ENCODE measurements at places on chromosomes 7 and 10. TPM values are rescaled to one million over a fixed set of nuclear protein-coding genes. Genes with fewer than 3 reads are reported as not detected.

BTRC gene
- 10.5 TPM for total RNA-seq

GRCh38 chr10:113899952-113900598 lies 45.6 kb downstream of the NHLRC2 start:
- H3K27me3 ChIP-seq, result no peaks in the 10 kb centered on the region
- no peak overlapping the region for H3K4me3 ChIP-seq

- no peaks in the 10 kb centered on the region for H3K36me3 ChIP-seq
- H3K4me1 ChIP-seq, result no peaks in the 10 kb centered on the region
- no peaks in the 10 kb centered on the region for H3K27me3 ChIP-seq
- no peak overlapping the region for H3K27ac ChIP-seq
- H3K4me3 ChIP-seq, result no peak overlapping the region
These were observed 133.6 kb upstream of the GDF10 start for GRCh38 chr10:47166405-47166777.

GRCh38 chr10:26681076-26681475 lies 16.4 kb upstream of the PDSS1 start:
- no peaks in the 10 kb centered on the region for H3K27me3 ChIP-seq
- H3K36me3 ChIP-seq, result no peaks in the 10 kb centered on the region
- H3K4me3 ChIP-seq, result no peak overlapping the region
- H3K27ac ChIP-seq, result no peak overlapping the region

GRCh38 chr7:20449176-20449575 lies 118.5 kb downstream of the ITGB8 start:
- no peaks in the 10 kb centered on the region for H3K27me3 ChIP-seq
- H3K4me1 ChIP-seq, result no peaks in the 10 kb centered on the region
- DNase-seq, result no peak
- no peak overlapping the region for H3K4me3 ChIP-seq

SSC4D gene
- total RNA-seq, result 0.45 TPM

TRIL gene
- total RNA-seq, result 1.1 TPM

SLC25A13 gene
- total RNA-seq, result 45.2 TPM

DNA sequence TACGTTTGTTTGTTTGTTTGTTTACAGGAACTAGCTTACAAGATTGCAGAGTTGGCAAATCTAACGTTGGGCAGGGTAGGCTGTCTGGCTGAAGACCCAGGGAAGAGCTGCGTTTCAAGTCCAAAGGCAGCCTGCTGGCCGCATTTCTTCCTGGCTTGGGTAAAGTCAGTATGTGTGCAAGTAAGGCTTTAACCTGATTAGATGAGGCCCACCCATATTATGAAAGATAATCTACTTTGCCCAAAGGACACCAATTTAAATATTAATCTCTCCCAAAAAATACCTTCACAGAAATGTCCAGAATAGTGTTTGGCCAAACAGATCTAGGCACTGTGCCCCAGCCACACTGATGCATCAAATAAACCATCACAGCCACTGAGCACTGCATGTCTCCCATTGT lies 228.9 kb upstream of the HABP2 start:
- no peak for DNase-seq
- H3K27me3 ChIP-seq, result no peaks in the 10 kb centered on the region
- no peak overlapping the region for H3K27ac ChIP-seq
- H3K4me3 ChIP-seq, result no peak overlapping the region
- H3K36me3 ChIP-seq, result no peaks in the 10 kb centered on the region
- H3K4me1 ChIP-seq, result no peaks in the 10 kb centered on the region

GRCh38 chr7:26065652-26066051 lies 86.3 kb upstream of the NFE2L3 start:
- DNase-seq, result no peak
- H3K36me3 ChIP-seq, result no peaks in the 10 kb centered on the region
- no peaks in the 10 kb centered on the region for H3K4me1 ChIP-seq
- no peaks in the 10 kb centered on the region for H3K27me3 ChIP-seq

NPC1L1 gene
- total RNA-seq, result 0.10 TPM

SPDYE8 gene
- not detected for total RNA-seq

DRGX gene
- total RNA-seq, result not detected

Data from colonic mucosa (tissue), 4 donors.